NCI-H1105 treated with DMSO at 0.1 percent for 48 hours (cell line): ENCODE measurements at places on chromosomes 2 and 18.

- DNase-seq: no peak
These were observed 424.8 kb upstream of the ZEB2 start for GRCh38 chr2:144944546-144945220.

DNA sequence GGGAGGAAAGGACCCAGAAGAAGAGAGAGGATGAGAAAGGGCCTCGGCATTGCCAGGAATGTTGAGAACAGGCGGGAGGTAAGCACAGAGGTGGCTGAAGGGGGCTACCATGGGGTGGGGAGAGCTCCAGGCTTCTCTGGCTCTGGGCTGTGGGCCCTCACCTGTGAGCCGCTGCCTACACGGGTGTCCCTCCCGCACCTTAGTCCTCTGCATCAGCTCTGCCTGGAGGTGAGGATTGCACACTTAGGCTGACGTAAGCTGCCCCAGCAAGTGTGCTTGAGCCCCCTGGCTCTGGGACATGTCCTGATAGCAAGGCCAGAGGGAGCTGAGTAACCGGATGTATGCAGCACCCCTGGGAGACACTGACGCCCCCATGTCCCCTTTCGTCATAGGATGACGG, 33.9 kb downstream of the TMEM18 start:
- DNase-seq: no peak

DNA sequence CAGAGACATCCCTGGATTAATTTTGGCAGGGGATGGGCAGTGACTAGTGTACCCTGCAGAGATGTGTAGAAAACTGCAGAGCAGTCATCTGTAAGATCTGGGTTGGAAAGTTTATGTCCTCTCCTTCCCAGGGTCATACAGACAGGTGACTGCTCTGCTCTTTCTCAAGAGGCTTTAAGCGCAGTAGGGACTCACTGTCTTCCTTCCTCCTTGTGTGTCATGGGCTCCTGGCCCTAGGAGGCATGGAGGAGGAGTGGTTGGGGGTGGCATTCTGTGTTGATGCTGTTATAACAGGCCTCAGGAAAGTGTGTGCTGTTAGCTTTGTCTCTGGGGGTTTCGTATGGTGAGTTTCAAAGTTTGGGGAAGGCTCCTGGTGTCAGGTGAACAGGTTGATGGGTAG, 130.5 kb upstream of the MGAT5 start:
- no peak for DNase-seq

DNA sequence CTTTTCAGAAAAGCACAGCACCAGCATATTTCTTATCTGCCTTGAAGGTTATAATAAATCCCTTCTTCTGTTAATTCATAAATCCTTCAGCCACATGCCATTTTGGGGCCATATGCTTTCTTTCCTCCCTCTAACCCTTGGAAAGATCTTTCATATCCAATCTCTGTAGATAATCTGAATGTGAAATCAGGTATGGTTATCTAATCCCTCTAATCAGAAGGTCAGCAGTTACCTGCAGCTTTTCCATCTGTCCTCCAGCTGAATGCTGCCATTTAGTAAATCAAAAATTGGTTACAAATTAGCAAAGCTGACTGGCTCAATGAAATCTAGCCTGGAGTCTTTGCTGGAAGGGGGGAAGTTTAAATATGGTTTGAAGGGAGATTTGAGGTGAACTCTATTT, 230.5 kb downstream of the PIK3C3 start:
- DNase-seq: no peak

DNA sequence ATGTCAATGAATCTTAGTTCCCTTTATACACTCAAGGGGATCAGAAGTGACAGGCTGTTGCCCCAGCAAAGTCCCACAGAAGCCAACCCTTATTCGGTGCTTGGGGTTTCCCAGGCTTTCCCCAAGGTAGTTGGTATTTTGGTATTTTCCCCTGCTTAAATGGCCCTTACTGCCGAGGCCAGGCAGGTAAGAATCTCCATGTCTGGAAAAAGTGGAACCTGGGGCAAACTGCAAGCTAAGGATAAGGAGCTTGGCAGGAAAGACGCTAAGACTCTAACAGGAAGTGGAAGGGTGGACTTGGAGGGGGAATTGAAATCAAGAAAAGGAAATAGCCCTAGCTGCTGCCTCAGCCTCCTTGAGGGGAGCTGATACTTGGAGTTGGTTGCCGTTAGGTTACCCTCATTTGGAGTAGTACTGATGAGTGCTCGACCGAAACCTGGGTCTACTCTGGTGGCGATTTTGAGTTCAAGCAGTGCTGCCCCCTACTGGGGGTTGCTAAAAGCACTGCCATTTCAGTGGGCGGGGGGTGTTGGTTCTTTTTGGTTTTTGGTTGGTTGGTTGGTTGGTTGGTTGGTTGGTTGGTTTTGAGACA, 3.3 kb upstream of the GPBAR1 start:
- DNase-seq: no peak

- DNase-seq: no peak
These were observed 27.8 kb upstream of the TBR1 start for GRCh38 chr2:161388146-161388779.

GRCh38 chr2:165877565-165878550, 75.7 kb downstream of the TTC21B start:
- DNase-seq: no peak

- no peak for DNase-seq
These were observed 149.3 kb downstream of the HAUS1 start for GRCh38 chr18:46253498-46253897.

- DNase-seq: no peak
These were observed 4.3 kb downstream of the TNP1 start for GRCh38 chr2:216855605-216856004.

DNA sequence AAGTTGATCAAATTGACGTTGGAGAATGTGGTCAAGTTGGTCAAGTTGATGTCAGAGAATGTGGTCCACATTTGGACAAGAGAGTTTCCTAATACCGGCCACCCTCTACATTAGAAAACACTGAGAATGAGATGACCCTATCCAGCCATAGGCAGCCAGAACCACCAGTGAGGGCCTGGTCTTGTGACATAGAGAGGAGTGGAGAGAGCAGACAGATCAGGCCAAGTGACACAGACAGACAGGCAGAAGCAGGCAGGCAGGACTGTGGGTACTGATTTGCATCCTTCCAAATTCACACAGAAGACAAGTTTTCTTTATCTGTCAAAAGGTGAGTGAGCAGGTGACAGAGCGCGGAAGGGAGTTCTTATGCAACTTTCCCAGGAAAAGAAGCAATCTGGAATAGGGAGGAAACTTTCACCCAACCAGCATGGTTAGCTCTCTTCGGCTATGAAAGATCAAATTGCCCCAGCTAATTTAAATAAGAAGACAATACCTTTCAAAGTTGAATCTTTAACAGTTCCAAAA, 109.1 kb upstream of the PID1 start:
- DNase-seq: no peak

DNA sequence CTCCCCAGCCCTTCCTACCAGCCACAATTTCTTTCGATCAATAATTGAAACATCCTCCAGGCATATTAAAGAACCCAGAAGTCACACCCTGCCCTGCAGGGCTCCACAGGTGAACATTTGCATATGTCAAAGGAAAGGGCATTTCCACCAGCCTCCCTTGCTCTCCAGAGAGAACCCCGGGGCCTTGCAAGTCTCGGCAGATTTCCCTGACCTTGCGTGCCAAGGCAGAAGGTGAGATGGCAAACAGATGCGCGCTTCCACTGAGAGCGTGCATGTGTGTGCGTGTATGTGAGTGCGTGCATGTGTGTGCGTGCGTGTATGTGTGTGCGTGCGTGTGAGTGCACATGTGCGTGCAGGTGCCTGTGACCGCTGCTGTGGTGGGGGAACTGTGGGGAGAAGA, 120.3 kb downstream of the INO80D start:
- no peak for DNase-seq

- no peak for DNase-seq
These were observed 22.3 kb downstream of the PECR start for GRCh38 chr2:216059233-216059834.

- no peak for DNase-seq
These were observed 29.5 kb upstream of the RBMS1 start for GRCh38 chr2:160522951-160523710.

- no peak for DNase-seq
These were observed 82.0 kb upstream of the ITGB6 start for GRCh38 chr2:160282063-160282580.

- DNase-seq: no peak
These were observed 47.4 kb upstream of the KDM3A start for GRCh38 chr2:86393521-86394491.

- no peak for DNase-seq
These were observed 170.2 kb downstream of the ZEB2 start for GRCh38 chr2:144349674-144350073.

- no peak for DNase-seq
These were observed 237.3 kb downstream of the CALCRL start for GRCh38 chr2:187210726-187211125.
